ENCODE measurements at places on chromosomes 3 and 15. TPM values are rescaled to one million over a fixed set of nuclear protein-coding genes. Genes with fewer than 3 reads are reported as not detected.
A peak's percentile ranks its signal among the peaks of the same experiment; 100 is the strongest.

The CLRN1 gene
- total RNA-seq: not detected

The DPPA2 gene
- not detected for total RNA-seq

The SLCO2A1 gene
- 29.1 TPM for total RNA-seq

The CLDN18 gene
- not detected for total RNA-seq

The CHRNA7 gene
- total RNA-seq: 3.8 TPM

GRCh38 chr15:35321926-35322325, 224.0 kb downstream of the DPH6 start:
- no peak for DNase-seq

- DNase-seq: no peak
These were observed 41.5 kb upstream of the ATP2B2 start for GRCh38 chr3:10546820-10547263.

- no peak for DNase-seq
These were observed 133.2 kb upstream of the COL8A1 start for GRCh38 chr3:99505200-99505599.

GRCh38 chr15:33068007-33068481, 126.5 kb downstream of the FMN1 start:
- no peak for DNase-seq

GRCh38 chr15:90322538-90322937, 29.5 kb upstream of the ZNF774 start:
- DNase-seq: no peak

- DNase-seq: no peak
These were observed 22.3 kb downstream of the FANCD2OS start for GRCh38 chr3:10085738-10086137.

- DNase-seq: no peak
These were observed 769.5 kb upstream of the DPPA4 start for GRCh38 chr3:110106805-110107204.

- no peak for DNase-seq
These were observed 31.9 kb upstream of the MCF2L2 start for GRCh38 chr3:183460081-183461055.

DNA sequence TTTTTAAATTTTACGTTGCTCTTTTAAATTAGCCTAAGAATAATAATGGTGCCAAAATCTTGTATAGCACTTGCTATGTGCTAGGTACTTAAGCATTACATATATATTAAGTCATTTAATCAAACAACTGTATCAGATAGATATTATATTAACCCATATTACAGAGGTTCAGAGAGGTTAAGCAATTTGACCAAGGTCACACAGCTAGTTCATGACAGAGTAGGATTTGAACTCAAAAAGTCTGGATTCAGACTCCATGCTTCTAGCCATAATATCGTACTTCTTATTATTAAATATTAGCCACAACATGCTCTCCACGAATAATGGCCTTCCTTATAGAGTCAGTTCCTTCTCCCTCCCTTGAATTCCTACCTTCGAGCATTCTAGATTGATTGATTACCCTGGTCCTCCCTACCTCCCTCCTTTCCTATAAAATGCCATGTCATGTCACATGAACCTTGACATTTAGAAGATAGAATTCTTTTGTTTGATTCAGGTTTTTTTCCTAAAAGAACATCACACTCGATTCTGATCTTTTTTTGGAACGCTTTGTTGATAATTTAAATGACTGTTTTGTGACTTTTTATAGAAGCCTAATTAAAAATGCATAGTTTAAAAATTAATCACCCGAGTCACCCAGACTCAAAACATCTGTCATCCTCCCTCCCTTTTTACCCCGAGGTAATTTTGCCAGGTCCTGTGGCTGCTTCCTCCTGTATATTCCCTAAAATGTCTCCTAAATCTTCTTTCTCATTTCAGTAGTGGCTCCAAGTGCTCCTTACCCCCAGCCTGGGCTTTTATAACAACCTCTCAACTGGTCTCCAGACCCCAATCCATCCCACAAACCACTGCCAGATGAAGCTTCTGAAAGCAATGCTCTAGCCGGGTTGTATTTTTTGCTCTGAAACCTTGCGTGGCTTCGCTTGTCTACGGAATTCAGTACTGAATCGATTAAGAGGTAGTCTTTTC, 8.5 kb upstream of the PSMD6 start:
- no peak for DNase-seq

GRCh38 chr3:194572143-194572789, 61.0 kb downstream of the TMEM44 start:
- DNase-seq: peak; percentile 38

- no peak for DNase-seq
These were observed 8.5 kb downstream of the CCR5AS start for GRCh38 chr3:46398186-46398955.

DNA sequence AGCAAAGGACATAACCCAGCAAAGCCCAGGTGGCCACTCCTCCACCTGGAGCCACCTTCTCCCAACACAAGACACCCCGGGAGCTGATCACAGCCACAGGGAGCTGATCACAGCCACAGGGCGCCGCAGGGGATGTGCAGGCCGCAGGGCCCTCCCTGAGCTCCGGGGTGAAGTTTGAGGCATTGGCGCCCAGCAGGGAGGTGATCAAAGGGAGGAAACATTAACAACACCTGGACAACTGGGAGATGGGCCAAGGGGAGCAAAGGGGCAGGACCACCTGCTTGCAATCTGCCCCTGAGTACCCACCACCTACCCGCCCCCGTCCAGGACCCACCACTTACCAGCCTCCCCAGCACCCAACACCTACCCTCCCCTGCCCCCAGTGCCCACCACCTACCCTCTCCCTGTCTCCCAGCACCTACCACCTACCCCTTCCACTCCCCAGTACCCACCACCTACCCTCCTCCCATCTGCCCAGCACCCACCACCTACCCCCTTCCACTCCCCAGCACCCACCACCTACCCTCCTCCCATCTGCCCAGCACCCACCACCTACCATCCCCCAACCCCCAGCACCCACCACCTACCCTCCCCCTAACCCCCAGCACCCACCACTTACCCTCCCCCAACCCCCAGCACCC, 2.4 kb downstream of the UROC1 start:
- DNase-seq: no peak
